ENCODE measurements at places on chromosomes 5 and 9.

GRCh38 chr5:171644536-171644935 is 141.1 kb upstream of the SMIM23 start:
- no peak for DNase-seq

DNA sequence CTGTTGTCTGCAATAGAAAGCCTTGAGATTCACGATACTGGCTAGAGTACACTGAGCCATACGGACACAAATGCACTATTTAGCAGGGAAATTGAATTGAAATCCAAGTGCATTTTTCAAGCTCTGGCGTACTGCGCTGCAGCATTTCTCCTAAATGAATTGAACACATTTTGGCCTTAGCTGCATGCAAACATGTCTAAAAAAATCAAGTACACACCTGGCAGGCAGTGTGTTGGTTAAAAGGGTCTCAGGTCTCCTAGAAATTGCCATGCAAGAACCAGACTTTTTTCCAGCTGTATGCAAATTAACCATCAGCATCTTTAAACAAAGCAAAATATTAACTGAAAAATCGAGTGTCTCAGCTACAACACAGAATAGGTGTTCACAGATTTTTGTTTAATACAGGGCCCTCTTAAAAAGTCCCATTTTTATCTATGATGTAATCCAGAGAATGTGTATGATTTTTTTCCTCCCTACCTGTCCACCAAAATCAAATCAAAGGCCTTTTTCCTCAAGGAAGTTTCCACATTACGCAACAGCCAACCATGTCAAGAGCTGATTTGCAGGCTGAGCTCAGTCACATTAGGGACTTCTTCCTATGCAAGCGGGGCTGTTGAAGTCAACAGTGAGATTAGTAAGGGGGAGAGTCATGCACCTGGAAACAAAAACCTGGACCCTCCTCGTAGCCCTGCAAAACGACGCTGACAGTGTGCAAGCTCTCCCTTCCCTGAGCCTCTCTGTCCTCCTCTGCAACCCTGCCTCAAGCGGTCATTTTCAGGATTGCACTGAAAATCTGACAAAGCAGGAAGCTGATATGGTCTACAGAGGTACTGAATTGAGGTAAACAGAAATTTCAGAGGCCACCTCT is 14.1 kb upstream of the SFXN1 start:
- peak; percentile 83 for DNase-seq

DNA sequence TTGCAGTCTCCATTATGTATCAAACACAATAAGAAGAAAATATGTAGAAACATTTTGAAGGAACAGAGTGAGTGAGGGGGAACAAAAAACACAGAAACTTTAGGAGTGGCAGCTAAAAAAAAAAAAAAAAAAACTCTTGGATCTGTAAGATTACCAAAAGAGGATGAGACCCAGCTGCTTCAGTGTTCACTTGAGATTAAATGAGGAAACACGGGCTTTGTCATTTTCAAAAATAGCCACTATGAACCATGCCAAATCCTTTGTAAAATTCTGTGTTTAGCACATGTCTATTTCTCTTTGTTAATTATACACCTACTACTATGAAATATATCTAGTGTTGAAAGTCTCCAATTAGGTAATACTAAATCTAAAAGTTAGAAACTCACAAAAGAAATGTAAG is 485.9 kb downstream of the EFNA5 start:
- no peak for DNase-seq

- DNase-seq: no peak
Observed at GRCh38 chr9:21316032-21316842, 11.1 kb upstream of the IFNA5 start.

DNA sequence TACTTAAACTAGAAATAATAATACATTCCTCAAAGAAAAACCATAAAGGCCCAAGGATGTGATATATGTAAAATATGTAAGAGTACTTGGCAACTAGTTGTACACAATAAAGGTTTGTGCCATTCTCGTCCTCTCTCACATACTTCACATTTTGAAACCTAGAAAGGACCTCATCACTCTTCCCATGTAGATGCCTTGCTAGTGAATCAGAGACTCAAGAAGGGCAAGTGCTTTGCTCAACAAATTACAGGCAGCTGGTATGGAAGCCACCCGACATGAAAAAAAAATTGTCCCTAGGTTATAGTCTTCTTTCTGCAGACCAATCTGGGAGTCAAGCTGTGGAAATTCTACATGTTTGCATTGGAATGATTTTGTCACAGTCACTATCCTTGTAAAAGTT is 31.7 kb downstream of the ADRB2 start:
- DNase-seq: no peak

DNA sequence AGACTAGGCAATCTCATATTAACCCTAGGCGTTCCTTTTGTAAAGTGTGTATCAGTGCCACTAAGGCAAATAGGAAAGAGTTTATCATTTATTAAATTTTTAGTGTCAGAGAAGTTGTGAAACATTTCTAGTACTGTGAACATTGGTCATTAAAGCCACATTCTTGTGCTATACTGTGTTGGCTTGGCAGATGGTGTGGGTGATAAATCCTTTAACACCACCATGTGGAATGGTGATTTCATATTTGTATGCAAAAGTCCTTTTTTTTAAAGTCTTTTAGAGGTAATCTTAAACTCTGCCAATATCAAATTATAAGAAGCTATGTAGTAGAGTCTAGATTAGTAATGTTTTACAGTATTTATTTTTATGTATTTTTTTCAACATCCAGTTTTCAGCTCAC is 18.1 kb downstream of the SLC12A2 start:
- DNase-seq: no peak

- DNase-seq: no peak
Observed at GRCh38 chr5:157758706-157759105, 15.2 kb downstream of the LSM11 start.

DNA sequence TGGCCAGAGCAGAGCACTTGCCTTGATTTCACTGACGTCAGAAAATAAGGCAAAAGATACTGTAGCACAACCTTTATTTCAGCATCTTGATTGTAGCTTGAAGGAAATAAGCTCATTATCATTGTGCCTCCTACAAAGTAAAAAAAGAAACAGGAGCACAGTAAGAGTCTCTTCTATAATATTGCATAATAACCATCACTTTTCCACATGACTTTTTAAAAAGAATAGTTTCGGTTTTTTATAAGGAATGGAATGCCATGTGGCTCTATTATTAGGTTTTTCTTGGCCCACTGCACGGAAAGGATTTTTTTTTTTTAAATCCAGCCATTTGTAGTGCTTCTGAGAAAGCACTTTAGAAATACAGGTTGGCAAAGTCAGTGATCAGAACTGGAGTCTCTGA is 655.3 kb downstream of the LRRC70 start:
- DNase-seq: no peak

GRCh38 chr5:135642934-135643333 is 64.1 kb upstream of the CXCL14 start:
- peak; percentile 29 for DNase-seq
